Stimulated activated memory B cell treated with anti-CD40 and anti-IgM and Interleukin-4, amounts not matched to agents 10 μg/mL and 1 μg/mL and 100 μg/mL, for 72 hours (primary cell): ENCODE measurements at places on chromosomes 7 and 10.

- ATAC-seq = no peak
Measured at GRCh38 chr7:129750501-129750900, 139.0 kb downstream of the NRF1 start.

DNA sequence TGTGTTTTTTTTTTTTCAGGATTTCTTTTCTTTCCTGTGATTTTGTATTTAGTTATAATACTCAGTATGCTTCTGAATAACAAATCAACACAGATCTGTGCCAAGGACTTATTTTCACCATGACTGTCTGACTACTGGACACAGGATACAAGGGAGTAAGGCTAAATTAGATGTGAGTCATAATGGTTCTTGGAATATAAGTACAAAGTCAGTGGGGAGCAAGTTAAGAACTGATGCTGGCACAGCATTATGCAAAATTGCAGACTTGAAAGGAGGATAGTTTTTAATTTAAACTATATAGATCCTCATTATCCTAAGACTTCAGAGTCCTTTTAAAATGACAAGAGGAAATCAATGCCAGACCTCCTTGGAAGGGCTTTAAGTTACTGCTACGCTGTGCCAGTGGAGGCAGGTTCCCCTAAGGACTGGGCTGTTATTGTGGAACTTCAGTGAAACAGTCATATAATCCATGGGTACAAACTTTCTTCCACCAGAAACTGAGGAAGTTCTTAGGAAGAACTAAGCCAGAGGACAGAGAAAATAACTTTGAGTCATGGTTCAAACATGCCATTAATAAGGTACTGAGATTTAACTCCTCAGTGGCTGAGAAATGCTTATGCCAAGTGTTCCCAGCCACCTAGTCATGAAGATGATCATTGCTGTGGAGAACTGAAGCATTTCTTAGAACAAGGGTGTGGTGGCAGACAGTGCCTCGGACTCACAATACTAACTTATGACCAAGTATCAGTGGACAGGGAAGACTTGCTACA is 531.2 kb downstream of the HTR7 start:
- ATAC-seq = no peak

GRCh38 chr7:2800931-2801688 is 43.0 kb downstream of the GNA12 start:
- ATAC-seq = no peak

GRCh38 chr7:42690794-42691639 is 220.9 kb downstream of the C7orf25 start:
- ATAC-seq = no peak

DNA sequence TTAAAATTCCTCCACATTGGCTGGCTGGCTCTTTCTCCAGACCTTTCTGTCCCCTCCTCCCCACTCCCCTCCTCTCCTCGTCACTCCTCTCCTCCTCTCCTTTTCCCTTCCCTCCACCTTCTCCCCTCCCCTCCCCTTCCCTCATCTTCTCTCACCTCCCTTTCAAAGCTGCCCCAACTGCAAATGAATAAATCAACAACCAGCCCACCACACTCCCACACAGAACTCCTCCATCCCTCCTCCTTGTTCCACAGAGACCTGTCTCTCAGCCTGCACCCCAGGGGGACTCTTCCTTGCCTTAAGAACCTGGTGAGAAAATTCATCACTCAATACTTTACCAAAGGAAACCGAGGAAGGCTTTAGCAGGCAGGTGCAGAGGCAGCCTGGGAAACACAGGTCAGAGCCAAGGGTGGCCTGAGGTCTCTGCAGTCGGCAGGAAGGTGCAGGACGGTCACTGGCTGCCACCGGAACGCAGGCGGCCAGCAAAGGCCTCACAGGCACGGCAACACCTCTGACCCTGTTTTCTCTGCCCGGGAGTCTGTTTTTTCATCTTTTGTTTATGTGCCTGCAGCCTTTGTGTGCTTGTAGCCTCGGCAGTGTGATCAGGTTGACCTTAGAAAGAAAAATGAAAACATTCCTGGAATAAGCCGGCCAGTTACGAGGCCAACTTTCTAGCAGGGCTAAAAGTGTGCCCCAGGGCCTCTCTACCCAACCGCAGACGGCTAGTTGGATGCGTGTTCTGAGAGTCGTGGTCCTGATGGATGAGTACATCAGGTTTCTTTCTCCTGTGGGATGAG is 207.6 kb upstream of the KLF6 start:
- no peak for ATAC-seq
